ENCODE measurements at places on chromosomes 7 and 10. TPM values are rescaled to one million over a fixed set of nuclear protein-coding genes. Genes with fewer than 3 reads are reported as not detected.
A peak's percentile ranks its signal among the peaks of the same experiment; 100 is the strongest.

The PDE1C gene
- under 0.01 TPM for total RNA-seq

The MMP21 gene
- 0.22 TPM for total RNA-seq

The MMD2 gene
- not detected for total RNA-seq

GRCh38 chr7:100157069-100157333, 1.5 kb downstream of the TRAPPC14 start:
- DNase-seq, result no peak

GRCh38 chr7:98837630-98837972, 32.2 kb downstream of the TMEM130 start:
- no peak for DNase-seq

DNA sequence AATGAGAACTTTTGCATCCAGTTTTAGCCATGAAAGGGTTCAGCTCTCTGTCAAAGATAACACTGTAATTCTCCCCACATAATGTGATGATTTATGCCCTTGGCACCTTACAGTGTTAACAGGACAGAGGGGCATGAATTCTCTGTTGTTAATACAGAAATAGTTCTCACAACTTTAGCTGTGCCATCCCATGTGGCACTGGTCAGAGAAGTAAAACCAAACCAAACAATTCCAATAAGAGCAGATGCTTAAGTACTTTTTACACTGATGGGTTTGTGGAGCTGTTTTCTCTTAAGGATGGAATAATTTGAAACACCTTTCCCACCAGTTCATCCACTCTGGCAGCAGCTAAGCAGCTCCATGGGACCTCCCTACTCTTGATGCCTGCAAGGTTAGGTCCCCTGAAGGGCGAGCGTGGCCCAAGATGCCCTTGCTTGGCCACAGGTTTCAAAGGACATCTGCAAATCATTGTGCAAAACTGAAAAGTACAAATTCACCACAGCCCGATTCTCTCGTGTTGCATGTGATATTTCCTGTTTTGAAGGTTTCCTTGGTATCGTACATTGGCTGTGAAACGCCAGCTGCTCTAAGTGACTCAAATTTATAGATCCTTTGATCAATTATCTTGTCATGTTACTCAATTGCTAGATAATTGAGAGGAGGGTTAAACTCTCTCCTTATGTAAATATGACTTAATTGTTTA, 82.5 kb upstream of the CREB5 start:
- peak; percentile 8 for DNase-seq

GRCh38 chr10:97796651-97797050, 24.9 kb upstream of the SFRP5 start:
- peak; percentile 42 for DNase-seq

GRCh38 chr7:38453826-38454225, 177.3 kb downstream of the AMPH start:
- DNase-seq, result no peak

DNA sequence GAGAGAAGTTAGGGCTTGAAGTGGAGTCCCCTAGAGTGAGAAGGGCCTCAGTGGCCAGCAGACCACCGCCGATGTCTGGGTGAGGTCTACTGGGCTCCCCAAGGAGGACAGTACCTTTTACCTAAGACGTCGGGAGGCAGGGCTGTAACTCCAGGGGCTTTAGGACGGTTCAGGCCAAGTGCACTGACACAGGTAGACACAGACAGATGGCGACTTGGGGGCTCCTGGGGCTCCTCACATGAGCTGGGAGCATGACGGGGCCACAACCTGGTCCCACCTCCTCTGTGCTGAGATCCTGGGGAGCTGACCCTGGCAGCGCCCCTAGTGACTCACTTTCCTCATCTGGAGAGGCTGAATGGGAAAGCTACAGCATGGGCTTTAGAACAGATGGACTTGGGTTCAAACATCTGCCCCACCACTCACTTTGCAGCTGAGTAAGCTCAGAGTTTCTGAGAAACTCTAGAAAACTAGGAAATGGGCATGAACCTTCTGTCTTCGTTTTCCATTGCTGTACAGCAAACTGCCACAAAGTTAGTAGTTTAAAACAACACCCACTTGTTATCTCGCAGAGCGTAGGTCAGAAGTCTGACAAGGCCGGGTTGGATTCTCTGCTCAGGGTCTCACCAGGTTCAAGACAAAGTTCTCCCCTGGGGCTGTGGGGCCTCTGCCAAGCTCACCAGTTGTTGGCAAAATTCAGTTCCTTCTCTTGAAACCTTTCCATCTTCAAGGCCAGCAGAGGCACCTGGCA, 4.7 kb upstream of the COMTD1 start:
- no peak for DNase-seq

- DNase-seq, result no peak
Measured at GRCh38 chr10:115976342-115976741, 296.7 kb downstream of the GFRA1 start.

- no peak for DNase-seq
Measured at GRCh38 chr10:102613286-102613685, 31.0 kb upstream of the TRIM8 start.

Data from lung microvascular endothelial cell (primary cell).